ENCODE measurements at places on chromosomes 5 and 9.

DNA sequence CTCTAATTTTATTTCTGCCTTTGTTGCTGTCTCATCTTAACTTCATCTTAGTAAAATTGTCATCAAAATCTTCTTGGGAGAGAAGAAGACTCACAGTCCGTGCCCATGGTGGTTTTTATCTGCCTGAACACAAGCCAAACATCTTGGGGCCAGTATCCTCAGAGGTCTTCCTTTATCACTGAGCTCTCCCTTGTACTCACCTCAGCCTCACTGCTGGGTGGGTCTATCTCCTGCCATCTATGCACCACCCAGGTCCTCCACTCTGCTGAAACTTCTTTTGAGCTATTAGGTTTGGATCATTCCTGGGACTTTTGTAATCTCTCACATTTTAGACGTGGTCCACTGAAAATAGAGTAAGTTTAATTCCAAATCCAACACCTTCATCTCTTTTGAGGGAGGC, 116.3 kb upstream of the EPB41L4A start:
- DNase-seq, result no peak

GRCh38 chr5:139683295-139684271, 35.4 kb downstream of the CXXC5 start:
- no peak for DNase-seq

DNA sequence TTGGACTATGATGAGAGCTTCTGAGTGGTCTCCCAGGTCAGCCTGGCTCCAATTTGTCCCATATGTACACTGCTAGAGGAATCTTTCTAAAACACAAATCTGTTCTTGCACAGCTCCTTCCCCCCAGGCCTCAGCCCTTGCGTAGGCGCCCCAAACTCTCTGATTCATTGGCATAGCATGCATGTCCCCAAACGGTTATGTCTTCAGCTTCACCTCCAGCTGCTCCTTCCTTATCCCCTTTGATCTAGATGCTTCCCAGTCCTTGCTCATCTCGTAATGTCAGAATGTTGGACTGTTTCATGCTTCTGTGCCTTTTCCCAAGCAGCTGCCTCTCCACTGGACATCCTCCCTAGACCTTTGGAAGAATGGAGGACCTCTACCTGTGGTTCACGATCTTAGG, 60.1 kb upstream of the BASP1 start:
- no peak for DNase-seq

DNA sequence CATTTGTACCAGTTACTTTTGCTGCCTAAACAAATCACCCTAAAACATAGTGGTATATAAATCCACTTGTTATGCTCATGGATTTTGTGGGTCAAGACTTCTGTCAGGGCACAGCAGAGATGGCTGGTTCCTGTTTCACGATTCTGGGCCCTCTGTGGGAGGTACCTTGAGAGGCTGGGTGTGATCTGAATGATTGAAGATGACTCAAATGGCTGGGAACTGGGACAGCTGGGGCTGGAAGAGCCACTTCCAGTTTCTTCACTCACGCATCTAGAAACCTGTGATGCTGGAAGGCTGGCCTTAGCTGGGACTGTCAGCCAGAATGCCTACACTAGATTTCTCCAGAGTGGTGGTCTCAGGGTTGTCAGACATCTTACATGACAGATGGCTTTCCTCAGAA, 88.1 kb downstream of the KIF4B start:
- no peak for DNase-seq

DNA sequence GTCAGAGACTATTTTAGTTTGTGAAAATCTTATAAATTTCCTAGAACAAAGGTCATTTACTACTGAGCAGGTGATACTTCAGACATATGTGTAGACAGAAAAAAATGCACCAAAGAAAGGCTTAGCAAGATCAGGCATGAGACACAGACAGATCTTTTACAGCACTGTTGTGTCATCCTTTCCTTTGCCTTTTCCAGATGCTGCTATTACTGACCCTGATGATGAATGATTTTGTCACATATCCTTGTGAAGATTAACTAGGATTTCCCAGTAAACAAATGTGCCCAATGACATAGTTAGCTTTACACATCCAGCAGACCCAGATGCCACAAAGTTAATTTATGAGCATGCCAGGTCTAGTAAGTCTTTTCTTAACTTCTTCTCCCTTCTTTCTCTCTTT, 68.2 kb downstream of the DMRTA1 start:
- no peak for DNase-seq

DNA sequence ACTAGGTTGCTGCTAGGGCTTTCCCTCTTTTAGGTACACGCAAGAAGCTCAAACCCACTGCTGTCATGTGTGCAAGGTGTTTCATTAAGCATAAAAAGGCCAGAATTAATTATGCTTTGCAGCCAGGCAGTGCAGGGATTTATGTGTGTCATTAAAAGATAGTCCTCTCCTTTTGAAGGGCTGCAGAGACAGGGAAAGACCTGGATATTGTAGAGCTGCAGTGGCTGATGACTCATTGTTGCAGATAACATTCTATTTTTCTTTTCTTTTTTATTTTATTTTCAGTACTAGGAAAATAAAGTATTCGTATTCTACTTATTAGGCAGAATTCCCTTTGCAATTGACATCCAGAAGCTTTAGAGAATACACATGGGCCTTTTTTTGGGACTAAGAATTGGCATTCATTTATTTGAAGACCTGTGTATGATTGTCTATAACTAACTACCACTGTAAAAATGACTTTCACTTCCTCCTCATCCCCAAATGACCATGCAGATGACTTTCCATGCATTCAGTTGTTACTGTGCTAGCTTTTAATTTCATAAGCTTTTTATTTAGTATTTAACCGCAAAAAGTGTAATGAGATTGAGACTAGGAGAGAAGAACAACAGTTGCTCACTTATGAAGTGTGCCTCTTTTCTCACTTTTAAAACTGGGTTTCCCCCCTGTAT, 113.0 kb downstream of the PAM start:
- no peak for DNase-seq

DNA sequence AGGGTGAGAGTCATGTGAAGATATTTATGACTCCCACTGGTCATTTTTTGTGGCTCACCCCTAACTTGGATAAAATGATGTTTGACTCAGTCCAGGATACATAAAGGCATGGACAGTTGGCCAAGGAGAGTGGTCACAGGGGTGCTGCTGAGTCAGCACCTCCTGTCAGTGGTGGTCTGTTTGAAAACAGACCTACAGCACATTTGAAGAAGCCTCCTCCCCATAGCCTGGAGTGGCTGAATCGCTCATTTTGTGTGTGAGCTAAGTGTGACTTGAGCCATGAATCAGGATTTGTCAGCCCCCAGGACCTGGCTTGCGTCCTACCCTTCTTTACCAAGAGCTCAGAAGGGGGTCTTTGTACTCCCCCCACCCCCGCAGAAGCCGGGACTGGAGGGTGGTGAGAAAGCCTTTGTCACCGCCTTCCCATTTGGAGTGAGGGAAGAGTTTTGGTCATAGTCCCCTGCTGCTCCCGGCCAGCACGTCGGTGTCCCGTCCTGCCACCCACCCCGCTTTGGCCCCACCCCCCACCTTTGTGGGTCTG, 35.6 kb downstream of the TRIO start:
- DNase-seq, result no peak

DNA sequence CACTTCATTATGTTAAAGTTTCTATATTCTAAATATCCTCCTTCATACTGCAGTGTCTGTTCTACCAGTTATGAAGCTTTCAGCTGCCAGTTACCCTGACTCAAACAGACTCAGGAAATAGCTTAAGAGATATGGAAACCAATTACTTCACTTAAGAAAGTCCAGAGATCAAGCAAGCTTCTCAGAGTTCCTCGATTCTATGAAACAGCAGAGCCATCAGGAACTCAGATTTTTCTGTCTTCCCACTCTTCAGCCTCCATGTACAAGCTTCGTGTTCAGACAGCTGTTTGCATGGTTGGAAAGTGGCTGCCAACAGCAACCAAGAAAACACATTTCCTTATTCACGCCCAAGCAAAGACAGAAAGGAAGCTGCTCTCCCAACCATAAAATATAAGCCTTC, 216.1 kb downstream of the ACTL7B start:
- DNase-seq, result no peak

DNA sequence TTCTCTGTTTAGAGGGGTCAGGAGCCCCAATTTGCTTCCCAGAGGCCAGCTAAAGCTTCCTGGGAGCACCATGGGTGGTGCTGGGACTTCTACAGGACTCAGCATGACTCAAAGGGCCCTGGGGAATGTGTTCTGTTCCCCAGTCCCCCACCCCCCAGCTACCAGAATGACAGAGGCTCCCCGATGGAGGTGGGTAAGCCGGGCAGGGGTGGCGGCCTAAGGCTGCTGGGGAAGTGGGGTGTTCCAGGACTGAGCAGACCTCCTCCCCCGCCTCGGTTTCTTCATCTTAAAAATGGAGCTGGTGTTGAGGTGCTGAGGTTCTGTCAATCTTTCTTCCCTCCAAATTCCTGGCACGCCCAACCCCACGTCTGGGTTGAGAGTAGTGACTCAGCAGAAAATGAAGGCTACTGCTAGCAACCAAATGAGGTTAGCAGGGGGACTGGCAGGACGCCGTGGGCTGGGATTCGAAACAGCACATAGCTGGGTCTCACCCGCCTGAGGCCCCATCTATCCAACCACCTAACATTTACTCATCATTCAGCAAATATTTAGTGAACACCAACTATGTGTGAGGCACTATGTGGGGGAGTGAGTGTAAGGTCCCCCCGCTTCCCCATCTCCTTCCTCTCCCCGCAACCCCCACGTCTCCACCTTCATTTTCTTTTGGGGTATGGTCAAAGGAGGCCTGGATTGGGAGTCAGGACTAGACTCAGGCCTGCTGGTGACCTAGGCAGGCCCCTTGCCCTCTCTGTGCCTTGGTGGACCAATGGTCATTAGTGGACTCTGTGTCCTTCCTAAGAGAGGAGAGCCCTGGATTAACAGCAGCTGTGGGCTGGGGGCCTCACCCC, 50.2 kb downstream of the C9orf50 start:
- peak; percentile 25 for DNase-seq

GRCh38 chr9:96567203-96567700, 52.4 kb downstream of the CDC14B start:
- DNase-seq, result no peak

DNA sequence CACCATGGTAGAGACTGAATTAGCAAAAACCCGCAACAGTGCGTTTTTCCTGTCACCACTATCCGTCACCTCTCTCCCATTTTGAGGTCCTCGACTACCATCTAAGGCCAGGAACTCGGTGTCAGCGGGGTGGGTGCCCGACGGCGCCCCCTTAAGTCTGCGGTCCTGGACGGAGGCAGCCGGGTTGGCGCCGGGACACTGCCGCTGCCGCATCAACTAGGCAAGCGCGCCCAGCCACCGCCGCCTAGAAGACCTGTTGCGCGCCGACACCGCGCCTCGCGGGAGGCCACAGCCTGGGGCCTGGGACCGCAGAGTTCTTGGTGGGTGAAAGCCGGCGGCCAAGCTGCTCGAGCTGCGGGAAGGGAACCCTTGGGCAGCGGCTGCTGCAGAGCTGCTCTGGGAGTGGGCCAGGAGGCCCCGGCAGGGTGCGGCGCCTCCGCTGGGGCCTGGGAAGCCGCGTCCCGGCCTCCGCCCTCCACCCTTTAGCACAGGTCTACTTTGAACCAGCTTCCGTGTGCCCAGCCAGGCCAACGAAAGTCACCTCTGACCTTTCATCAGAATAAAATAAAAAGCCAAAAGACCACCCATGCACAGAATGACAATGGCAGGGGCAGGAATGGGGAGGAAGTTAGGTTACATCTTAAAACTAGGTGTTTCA, 3.5 kb downstream of the FOXB2 start:
- DNase-seq, result no peak

DNA sequence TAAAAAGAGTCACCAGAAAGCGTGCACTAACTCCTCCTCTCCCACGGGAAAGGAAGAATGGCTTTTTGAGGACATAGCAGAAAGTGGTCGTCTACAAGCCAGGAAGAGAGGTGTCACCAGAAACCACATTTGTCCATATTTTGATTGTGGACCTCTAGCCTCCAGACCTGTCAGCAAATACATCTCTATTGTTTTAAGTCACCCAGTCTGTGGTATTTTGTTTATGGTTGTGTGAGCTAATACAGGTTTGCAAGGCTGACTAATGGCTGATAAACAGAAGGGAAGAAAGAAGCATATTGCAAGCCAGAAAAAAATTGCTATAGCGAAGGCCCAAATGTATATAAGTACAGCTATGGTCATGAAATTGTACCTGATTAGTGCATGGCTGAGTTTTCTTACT, 21.4 kb downstream of the WDR70 start:
- no peak for DNase-seq

GRCh38 chr5:76325326-76325725, 77.8 kb upstream of the IQGAP2 start:
- no peak for DNase-seq

GRCh38 chr9:86614871-86615849, 260.9 kb upstream of the TUT7 start:
- DNase-seq, result peak; percentile 20

- no peak for DNase-seq
Measured at GRCh38 chr5:58970766-58971165, 387.9 kb downstream of the RAB3C start.

GRCh38 chr9:98075332-98075805, 18.8 kb downstream of the NANS start:
- DNase-seq, result peak; percentile 57

- no peak for DNase-seq
Measured at GRCh38 chr5:440401-441201, 2.4 kb upstream of the EXOC3 start.

DNA sequence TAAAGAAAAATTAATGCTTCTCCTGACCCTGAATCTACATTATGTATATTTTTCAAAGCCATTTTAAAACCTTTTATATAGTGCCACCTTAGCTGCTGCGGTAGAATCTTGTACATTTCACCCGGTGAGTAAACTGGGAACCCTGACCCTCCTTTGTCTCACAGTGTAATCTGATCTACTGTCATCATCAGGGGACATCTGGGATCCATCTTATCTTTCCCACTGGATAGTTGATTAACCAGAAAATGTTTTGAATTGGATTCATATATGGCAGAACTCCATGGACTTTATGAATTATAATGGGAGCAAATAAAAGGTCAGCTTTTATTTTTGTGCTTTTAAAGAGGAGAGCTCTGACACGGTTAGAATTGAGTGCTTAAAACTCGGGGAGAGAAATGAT, 95.0 kb downstream of the ADAMTSL1 start:
- DNase-seq, result no peak

DNA sequence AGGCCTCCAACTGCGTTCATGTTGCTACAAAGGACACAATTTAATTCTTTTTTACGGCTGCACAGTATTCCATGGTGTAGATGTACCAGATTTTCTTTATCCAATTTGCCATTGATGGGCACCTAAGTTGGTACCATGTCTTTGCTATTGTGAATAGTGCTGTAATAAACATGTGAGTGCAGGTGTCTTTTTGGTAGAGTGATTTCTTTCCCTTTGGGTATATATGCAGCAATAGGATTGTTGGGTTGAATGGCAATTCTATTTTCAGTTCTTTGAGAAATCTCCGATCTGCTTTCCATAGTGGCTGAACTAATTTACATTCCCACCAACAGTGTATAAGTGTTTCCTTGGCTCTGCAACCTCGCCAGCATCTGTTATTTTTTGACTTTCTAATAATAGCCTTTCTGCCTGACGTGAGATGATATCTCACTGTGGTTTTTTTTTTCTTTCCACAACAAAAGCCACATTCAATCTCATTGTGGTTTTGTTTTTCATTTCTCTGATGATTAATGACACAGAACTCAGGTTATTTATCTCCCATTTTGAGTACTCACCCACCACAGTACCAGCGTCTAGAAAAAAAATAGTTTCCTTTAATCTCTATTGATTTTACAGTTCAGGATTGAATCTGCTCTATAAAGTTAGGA, 21.9 kb downstream of the ARRDC3 start:
- peak; percentile 61 for DNase-seq

GRCh38 chr5:32173267-32174010, 680 bp downstream of the GOLPH3 start:
- DNase-seq, result peak; percentile 38
